Eye (tissue), 1 donor: ENCODE measurements at places on chromosomes 7 and 10.

DNA sequence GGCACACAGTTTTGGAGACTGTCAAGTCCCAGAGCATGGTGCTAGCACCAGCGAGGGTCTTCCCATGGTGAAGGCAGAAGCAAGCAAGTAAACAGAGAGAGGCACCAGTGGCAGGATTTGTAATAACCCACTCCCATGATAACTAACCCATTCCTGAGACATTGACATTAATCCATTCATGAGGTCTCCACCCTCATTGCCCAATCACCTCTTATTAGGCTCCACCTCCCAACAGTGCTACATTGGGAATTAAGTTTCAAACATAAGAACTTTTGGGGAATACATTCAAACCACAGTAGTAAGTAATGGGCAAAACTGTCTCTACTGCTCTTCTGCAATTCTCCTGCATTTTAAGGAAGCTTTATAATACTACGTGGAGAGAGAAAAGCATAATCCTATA lies 193.6 kb downstream of the CACNA2D1 start:
- no peak for DNase-seq

DNA sequence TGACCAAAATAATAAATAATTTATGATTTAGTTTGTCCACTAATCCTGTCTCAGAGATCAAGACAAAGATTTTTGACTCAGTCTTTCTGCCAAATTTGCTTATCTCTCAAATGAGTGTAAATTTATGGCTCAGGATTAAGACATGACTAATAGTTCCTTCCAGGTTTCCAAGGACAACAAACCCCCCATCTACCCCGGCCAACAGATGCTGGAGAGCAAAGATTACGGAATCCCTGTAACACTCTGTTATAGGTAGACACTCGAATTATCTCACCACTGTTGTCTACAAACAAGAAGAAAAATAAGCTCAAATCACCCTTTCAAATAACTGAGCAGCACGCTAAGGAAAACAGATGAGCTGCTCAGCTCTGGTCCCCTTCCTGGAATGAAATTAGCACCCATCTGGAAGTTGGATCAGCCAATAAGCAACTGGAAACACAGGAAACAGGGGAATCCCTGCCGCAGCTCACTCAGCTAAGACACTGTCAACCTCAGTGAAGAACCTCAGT lies 56.8 kb upstream of the SVIL start:
- peak; percentile 27 for DNase-seq

GRCh38 chr10:119199231-119199992 lies 8.0 kb upstream of the GRK5 start:
- DNase-seq = peak; percentile 90

DNA sequence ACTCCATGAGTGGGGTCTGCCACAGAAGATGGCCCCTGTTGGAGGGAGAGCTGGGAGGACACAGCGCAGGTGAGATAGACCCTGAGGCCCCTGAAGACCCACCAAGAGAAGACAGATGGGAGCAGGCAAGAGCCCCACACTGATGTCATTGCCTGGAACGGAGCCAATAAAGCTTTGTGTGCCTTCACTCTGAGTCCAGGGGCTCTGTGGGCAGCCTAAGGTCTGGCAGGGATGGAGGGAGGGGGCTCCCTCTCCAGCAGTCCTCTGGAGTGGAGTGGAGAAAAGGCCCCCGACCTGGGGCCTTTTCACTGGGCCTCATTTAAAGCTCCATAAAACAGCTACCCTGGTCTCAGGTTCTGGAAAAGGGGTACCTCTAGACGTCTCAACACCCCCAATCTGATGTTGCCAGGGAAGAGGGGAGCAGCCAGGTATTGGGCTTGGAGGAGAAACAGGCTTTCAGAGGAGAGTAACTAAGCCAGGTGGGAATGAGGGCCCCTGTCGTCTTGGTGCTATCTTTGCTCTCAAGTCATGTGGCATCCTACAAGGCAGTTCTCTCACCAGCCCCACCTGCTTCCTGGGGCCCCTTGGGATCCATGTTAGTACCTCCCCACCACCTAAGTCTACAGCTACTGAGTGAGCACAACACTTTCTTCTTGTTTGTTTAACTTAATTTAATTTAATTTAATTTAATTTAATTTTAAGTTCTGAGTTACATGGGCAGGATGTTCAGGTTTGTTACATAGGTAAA lies 1.4 kb downstream of the C10orf62 start:
- no peak for DNase-seq

DNA sequence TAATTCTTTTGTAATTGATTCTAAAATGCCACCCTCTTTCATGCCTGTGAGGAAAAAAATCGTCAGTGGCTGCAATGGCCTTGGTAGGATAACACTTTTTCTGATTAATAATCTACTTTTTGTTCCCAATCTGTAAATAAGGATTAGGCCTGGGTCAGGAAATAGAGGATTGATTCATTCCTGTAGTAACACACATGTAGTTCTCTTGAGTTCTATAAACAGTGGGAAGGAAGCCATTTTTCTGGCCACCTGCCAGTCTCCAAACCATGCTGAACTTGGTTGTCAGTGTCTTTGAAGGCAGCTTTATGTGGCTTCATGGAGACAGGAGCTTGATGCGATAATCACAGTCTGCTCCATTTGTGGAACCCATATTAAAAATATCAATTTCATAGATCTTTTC lies 169.3 kb upstream of the NFE2L3 start:
- peak; percentile 21 for DNase-seq

GRCh38 chr7:2785071-2785500 lies 59.0 kb downstream of the GNA12 start:
- peak; percentile 40 for DNase-seq

DNA sequence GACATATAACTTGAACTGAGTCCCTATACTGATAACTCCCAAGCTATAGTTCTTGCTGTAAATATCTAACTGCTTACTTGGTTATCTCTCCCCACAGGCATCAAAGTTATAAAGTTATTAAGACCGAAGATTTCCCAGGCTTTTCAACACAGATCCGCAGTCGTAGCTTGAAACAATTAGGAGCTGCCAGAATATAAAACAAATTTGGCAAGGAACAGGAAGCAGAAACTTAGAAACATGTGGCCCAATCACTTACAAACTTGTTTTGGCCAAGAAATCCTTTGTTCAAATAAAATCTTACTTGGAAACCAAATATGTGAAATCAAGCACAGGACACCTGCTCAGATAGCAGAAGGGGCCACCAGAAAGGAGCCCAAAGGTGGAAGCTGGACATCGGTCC lies 9.0 kb downstream of the SLC16A12 start:
- no peak for DNase-seq

DNA sequence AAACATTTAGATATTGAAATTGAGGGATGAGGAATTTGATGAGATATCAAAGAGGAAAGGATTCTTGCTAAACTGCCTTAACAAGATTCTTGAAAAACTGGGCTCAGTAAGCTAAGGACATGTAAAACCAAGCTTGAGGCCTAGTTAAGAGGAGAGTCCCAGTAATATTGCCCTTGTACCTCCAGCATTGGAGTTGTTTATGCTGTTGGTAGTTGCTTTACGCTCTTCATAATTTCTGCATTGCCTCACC lies 156.1 kb upstream of the TRIM24 start:
- DNase-seq = no peak

GRCh38 chr7:51456431-51457060 lies 139.9 kb upstream of the COBL start:
- DNase-seq = peak; percentile 21

DNA sequence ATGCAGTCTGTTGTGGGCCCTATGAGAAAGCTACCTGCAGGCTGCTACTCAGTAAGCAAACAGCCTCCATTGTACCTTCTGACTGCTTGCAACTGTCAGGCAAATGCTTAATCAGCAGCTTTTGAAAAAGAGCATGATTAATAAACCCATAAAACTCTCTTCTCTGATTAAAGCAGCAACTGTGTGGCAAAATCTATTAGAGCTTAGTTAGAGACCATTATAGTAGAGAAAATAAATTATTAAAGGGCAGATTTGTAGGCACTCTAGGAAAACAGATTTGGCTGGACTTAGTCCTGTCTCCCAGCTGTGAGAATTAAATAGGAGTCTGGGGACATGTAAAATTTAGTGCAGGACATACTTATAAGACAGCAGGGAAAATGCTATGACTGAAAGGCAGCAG lies 132.5 kb upstream of the WNT16 start:
- DNase-seq = no peak

DNA sequence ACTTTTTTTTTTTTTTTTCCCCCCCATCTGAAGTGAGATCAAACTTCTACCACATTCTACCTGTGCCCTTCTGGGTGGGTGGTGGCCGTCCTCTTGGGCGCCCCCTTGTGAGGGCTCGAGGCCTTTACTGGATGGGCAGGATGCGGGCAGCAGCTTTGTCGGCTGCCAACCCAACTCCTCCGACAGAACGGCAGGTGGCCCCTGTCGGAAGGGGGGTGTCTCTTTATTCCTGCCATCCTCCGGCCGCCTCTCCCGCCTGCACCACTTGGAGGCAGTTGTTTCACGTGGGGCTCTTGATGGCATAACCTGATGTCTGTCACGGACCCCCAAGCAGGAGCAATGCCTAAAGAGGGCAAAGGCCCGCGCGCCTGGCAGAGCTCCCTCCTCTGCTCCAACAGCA lies 31.0 kb downstream of the AMZ1 start:
- no peak for DNase-seq

DNA sequence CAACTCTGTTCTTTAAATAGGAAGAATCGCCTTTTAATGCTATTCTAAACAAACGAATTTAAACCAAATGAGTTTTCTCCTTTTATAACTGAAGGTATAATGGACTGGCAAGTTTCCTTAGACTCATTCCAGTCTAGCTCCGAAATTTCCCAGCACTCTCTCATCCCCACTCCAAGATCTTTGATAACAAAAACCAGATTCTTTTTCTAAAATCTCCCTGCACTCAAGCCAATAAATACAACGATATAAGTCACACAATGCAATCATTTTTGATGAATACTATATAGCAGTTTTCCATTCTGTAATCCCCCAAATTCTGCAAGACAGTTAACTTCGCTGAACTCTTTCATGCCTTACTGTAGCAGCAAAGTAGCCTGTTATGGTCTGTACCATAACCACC lies 1.9 kb downstream of the OGA start:
- peak; percentile 51 for DNase-seq
